ENCODE measurements at places on chromosomes 3 and 15.

- no peak for DNase-seq
Observed at GRCh38 chr3:35498506-35499210, 140.7 kb upstream of the ARPP21 start.

DNA sequence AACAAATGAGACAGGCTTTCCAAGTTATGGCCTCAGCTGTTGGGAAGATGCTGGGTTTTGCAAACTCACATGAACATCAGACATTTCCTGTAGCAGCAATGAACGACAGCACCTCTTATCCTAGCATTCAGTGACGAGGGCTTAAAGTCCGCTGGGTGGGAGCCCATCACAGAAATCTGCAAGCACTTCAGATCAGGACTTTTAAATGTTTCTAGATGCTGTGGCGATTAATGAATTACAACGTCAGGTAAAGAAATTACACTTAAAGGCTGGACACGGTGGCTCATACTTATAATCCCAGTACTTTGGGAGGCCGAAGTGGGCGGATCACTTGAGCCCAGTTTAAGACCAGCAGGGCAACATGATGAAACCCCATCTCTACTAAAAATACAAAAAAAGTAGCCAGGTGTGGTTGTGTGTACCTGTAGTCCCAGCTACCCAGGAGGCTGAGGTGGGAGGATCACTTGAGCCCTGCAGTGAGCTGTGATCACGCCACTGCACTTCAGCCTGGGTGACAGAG is 3.9 kb downstream of the AEN start:
- no peak for DNase-seq

- no peak for DNase-seq
Observed at GRCh38 chr3:134313847-134314587, 60.2 kb downstream of the AMOTL2 start.

- no peak for DNase-seq
Observed at GRCh38 chr3:71955240-71956068, 170.5 kb upstream of the PROK2 start.

DNA sequence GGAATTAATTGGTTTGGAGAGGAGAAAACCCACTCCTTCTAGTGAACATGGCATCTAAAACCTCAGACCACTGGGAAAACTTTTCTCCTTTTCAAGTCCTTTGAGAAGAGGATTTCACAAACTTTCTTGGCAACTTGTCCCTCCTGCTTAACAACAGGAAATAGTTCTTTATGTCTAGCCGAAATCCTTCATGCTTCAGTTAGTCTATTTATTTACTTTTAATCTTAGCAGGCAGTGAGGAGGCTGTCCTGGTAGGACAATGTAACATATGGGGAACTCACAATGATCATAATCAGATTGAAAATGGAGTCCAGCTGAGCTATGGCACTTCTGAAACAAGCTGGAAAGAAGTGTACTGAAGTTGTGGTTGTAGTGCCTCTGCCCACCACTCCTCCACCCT is 50.6 kb downstream of the KY start:
- no peak for DNase-seq

DNA sequence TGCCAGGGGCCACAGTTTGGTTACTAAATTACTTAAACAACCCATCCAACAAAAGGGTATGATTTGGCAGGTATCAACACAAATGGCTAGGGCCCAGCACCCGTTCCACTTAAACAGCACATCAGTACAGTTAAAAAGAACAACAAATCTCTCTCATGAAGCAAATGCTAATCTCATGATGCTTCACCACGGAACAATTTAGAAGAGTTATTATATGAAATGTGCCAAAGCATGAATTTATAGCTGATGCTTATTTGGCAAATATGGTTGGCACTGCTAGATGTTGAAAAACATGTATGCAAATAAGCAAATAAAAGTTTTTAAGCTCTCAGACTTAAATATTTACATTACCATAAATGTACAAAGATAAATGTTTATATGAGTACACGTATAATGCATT is 2.3 kb downstream of the PEAK1 start:
- DNase-seq: no peak

GRCh38 chr3:180871901-180872300 is 40.6 kb upstream of the FXR1 start:
- DNase-seq: no peak

DNA sequence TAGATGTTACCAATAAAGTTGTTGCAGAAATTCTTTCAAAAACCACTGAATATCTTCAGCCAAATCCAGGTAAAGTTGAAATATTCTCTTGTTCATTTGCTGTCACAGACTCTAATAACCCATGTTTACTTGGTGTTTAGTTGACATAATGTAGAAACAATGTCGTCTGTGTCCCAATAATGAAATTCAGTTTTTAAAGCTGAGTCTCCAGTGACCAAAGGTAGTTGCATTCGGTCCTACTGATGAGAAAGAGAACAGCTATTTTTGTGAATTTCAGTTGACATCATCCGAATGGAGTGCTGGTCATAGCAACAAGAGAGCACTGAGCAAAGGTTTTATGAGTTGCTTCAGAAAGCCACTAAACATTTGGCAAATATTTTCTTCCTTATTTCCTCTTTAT is 88.8 kb upstream of the ADAMTSL3 start:
- DNase-seq: no peak

GRCh38 chr3:179897231-179897630 is 139.5 kb downstream of the PEX5L start:
- no peak for DNase-seq

GRCh38 chr15:89401631-89402517 is 67.2 kb upstream of the POLG start:
- DNase-seq: no peak

DNA sequence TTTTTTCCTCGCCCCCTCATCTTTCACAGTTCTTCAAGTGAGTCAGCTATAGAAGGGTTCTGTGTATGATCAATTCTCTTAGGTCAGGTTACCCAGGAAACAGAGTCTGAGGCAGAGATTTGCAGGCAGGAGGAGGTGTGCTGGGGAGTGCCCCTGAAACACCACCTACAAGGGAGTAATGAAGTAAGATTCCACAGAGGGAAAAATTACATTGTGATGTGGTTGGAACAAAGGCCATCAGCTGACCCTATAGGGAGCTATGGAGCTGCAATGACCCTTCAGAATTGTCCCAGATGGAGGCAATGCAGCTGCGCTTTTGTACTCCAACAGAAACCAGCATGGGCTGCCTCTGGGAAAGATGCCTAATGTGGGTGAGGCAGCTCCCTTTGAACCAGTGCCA is 142.2 kb upstream of the CNTN3 start:
- no peak for DNase-seq

DNA sequence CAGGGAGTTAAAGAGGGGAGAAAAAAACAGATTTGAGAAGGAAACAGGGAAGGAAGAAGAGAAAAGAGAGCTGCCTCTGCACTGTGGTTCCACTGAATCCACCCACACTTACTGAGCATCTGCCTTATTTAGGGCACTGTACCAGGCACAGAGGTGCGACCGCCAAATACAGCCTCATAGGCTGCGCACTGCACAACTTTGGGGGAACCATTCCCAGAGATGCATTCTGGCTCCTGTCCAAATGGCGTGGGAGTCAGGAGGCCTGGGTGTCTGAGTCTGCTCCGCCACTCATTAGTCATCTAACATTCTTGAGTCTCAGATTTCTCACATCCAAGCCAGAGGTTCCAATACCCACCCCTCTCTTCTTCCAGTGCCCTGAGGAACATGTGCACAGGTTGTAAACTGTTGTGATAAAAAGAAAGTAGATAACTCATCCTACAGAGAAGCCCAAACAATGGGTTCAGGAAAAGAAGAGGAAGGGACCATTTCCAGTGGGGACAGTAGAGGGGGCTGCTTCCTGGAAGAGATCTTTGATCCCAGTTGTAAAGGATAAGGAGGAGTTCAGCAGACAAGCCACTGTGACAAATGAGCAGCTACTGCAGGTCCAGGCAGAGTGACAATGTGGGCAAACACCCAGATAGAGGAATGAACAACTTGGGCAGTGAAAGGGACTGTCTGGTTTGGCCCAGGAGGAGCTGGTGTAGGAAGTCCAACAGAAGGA is 254.6 kb downstream of the UACA start:
- no peak for DNase-seq

- no peak for DNase-seq
Observed at GRCh38 chr3:67551361-67552016, 102.9 kb downstream of the SUCLG2 start.

GRCh38 chr15:85313339-85313738 is 67.1 kb upstream of the AKAP13 start:
- no peak for DNase-seq

- DNase-seq: peak; percentile 3
Observed at GRCh38 chr3:119937229-119937628, 155.3 kb downstream of the NR1I2 start.

- DNase-seq: no peak
Observed at GRCh38 chr3:58613236-58614132, 36.3 kb upstream of the FAM107A start.

DNA sequence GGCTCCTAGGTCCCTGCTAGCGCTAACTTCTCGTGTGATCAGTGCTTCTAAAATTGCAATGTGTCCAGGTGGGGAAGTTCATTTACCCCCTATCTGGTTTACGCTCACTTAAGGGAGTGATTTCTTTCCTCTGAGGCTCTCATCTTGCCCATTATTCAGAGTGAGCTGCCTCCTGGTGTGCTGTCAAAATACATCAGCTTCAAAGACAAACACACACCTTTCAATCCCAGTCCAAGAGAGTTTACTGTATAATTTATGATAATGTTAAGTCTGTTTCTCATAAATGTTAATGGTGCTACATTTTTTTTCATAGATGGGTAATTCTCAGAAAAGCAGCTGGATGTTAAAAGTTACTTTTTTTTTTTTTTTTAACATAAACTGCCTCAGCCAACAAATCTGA is 112.3 kb downstream of the RORA start:
- DNase-seq: no peak

DNA sequence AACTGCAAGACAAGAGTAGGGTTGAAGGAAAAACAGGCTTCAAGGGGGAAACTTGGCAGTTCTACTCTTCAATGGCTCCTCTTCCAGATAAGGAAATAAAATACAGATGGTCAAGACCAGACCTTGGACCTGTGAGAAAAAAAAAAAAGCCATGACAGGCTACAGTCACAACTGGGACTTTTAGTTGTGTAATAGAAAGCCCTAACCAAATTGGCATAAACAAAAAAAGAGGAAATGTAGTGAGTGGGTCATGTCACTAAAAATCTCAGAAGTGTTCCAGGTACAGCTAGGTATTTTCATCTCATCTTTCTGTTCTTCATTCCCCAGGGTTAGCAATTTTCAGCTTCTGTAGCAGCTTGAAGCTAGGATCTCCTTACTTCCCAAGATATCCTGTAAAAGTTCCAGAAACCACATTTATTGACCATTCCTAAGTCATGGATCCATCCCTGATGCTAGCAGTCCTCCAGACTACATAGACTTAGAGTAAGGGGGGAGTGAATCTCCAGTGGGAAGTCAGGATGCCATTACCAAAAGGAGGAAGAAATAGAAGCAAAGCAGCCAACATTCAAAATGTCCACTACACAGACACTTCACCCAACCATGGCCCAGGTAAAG is 61.0 kb upstream of the CSTA start:
- DNase-seq: no peak

DNA sequence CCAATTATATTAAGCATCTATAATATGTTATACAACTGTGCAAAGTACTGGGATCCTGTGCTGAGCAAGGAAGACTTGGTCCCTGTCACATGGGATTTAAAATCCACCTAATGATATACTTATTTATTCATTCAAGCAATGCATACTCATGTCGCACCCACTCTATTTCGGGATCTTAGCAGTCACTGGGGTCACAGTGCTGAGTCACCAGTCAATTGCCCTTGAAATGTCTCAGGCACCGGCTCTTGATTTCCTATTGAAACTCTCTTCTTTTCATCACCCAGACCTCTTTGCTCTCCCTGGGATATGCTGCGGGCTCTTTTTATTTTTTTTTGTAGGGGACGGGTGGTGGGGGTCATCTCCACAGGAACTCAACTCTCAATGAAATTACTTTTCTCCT is 194.5 kb upstream of the GAP43 start:
- DNase-seq: no peak

DNA sequence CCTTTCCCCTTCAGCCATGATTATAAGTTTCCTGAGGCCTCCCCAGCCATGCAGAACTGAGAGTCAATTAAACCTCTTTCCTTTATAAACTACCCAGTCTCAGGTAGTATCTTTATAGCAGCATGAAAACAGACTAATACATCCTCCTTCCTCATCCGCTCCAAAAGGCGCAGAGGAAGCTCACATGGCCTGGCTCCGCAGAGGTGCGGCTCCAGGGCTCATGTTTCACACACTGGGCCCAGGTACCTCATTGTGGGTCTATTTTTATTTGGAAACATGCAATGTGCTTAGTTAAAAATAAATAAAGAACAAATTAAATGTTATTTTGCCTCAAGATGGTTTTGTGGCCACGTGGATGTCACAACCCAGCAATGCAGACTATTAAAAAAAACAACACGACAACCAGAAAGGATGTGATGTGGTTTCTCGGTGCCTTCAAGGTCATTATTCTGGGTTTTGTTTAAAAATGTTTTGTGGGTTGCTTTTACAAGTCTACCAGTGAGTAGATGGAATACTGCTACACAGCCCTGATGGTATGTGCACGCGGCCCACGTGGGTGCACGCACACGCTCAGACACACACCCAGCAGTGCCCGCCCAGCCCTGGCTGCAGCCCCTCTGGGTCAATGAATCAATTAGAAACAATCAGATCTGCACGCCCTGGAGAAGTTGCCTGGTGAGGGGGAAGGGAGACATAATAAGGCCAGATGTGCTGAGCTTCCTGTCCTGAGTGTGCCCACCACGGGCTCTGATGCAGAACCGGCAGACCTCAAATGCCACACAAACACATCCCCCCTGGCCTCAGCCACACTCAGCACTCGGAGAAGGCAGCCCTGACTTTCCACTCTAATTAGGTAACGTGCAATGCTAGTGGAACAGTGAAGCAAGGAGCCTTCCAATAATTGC is 140.1 kb downstream of the ADAMTS17 start:
- DNase-seq: no peak

GRCh38 chr15:78859971-78860719 is 12.5 kb upstream of the MORF4L1 start:
- peak; percentile 36 for DNase-seq

DNA sequence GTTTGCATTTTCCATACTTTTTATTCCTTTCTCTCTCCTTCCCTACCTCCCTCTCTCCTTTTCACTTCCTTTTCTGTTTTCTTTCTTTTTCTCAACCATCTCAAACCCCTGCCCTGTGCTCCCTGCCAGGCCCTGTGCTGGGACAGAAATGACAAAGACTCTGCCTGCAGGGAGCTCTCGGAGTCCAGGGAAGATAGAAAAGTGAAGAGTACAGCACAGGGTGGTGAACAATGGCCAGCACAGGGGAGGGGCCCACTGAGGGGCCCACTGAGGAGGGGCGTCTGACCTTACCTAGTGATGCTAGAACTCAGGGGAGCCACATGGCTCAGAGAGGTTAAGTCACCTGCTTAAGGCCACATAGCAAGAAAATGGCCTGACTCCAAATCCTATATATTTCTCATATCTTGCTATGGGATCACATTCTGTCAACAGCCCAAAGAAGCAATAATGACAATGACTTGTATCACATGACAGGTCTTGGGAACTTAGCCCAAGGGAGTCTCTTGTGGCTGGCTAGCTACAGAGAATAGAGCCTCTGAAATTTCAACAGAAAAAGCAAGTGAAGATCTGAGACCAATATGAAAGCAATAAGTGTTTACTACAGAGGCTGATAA is 44.3 kb upstream of the ATP2B2 start:
- DNase-seq: no peak

GRCh38 chr3:111568911-111569310 is 26.2 kb downstream of the ZBED2 start:
- no peak for DNase-seq

GRCh38 chr3:125479091-125479490 is 40.9 kb downstream of the SNX4 start:
- no peak for DNase-seq

All from stimulated activated CD8-positive, alpha-beta memory T cell treated with anti-CD3 and anti-CD28 coated beads, Interleukin-2, amount 100 ng/mL, for 1 hour (primary cell).